ENCODE measurements at places on chromosomes 16 and 17.

DNA sequence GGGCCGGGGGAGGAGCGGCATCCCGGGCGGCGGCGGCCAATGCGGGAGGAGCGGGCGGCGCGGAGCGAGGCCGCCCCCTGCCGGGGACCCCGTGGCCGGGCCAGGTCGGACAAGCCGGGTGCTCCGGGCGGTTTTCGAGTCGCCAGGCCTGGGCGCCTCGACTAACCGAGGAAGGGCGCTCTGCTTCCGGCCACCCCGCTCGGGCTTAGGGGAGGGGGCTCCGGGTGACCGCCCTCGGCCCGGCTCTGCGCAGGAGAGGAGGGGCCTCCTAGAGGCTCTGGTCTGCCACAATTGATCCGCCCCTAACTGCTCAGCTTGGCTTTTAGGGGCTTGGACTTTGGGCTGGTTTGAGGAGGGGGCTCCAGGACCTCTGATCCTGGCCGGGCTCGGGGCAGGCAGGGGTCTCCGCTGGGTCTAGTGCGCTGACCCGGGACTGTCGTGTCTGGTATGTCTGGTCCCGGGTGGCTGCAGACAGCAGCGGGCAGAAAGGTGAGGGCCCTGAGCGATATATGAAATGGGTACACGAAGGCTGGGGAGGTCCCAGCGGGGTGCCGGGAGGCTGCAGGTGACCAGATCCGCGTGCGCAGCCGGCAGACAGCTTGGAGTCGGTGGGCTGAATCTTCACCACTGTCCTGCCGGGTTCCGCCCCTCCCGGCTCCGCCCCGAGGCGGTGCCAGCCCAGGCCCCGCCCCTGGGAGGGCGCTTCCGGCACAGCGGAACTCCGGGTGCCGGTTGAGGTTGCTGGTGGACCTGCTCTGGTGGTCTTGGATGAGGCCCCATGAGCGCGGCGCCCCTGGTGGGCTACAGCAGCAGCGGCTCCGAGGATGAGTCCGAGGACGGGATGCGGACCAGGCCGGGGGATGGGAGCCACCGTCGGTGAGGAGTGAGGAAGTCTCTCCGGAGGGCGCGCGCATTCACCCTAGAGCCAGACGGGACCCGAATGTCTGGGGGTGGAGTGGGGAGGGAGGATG lies at the start of gene USB1:
TSS of gene USB1 (plus strand) at position 702 of the 971 bp plus-strand sequence. CDS start at position 779, 77 bp downstream.
- DNase-seq: peak; percentile 66

DNA sequence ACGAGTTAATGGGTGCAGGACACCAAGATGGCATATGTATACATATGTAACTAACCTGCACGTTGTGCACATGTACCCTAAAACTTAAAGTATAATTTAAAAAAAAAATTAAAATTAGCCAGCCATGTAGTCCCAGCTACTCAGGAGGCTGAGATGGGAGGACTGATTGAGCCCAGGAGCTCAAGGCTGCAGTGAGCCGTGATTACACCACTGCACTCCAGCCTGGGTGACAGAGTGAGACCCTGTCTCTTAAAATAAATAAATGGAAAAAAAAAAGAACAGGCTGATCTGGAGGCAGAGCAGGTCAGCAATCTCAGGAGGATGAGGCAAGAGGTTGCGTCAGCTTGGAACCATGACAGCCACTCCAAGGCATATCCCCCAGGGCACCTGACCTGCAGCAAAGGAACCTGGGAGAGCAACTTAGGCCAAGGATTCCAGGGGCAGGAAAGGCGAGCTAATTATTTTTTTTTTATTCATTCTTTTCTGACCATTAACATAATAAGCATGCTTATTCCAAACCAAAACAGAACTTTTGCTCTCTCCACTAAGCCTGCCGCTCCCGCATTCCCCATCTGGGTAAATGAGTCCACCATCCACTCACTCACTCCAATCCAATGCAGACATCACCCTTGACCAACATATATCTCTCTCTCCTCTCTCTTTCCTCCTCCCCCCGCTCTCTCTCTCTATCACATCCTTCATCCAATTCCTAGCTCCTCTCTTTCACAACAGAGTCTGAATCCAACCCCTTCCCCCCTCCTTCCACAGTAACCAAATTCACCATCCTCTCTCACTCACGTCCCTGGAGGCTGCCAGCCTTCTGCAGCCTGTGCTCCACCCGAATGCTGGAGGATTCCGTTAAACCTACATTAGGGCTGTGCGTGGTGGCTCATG lies 47.7 kb downstream of the TK2 start:
- DNase-seq: no peak

DNA sequence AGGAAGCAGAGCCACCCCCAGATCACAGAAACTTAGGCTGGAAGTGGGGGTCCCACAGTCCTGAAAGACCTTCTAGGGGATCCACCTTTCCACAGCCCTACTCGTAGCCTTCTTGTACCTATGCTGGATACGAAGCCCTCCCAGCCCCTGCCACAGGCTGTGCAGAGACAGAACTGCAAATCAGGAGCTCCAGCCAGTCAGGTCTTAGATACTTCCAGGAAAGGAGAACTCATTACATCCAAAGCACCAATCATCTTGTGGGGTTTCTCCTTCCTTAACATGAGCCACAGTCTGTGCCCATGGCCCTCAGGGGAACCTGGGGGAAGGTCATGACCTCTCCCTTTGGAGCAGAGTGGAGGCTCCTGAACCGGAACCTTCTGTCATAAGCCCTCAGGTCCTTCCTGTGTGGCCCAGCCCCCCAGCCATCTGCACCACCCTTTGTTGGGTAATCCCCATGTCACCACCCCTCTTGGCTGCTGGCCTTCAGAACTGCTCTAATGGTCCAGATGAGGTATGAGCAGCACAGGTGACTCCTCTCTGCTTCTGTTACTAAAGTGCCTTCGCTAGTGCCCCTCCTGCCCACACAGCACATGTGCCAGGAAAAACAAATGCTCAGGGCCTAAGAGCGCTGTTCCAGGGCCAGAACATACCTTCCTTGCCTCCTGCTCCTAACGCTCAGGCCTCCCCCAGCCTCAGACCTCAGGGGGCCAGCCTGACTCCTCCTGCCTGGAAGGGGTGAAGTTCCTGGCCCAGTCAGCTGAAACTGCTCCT lies 14.6 kb downstream of the SRCIN1 start:
- no peak for DNase-seq

DNA sequence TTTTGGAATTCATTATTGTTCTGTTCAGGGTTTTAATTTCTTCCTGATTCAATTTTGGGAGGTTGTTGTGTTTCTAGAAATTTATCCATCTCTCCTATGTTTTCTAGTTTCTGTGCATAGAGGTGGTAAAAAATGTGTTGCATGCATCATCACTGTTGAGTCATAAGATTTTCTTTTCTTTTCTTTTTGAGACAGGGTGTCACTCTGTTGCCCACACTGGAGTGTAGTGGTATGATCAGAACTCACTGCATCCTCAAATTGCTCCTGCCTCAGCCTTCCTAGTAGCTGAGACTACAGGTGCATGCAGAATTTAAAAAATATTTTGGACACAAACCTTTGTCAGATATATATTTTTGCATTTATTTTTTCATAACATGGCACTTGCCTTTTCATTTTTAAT lies 184.8 kb downstream of the BCAS3 start:
- DNase-seq: no peak

- DNase-seq: no peak
These were observed 4.6 kb downstream of the IGFBP4 start for GRCh38 chr17:40447806-40448205.

- no peak for DNase-seq
These were observed 27.0 kb upstream of the NTN1 start for GRCh38 chr17:8994319-8994718.

- DNase-seq: no peak
These were observed 79.0 kb downstream of the GAS7 start for GRCh38 chr17:10119203-10120108.
